ENCODE measurements at places on chromosomes 16 and 17.

DNA sequence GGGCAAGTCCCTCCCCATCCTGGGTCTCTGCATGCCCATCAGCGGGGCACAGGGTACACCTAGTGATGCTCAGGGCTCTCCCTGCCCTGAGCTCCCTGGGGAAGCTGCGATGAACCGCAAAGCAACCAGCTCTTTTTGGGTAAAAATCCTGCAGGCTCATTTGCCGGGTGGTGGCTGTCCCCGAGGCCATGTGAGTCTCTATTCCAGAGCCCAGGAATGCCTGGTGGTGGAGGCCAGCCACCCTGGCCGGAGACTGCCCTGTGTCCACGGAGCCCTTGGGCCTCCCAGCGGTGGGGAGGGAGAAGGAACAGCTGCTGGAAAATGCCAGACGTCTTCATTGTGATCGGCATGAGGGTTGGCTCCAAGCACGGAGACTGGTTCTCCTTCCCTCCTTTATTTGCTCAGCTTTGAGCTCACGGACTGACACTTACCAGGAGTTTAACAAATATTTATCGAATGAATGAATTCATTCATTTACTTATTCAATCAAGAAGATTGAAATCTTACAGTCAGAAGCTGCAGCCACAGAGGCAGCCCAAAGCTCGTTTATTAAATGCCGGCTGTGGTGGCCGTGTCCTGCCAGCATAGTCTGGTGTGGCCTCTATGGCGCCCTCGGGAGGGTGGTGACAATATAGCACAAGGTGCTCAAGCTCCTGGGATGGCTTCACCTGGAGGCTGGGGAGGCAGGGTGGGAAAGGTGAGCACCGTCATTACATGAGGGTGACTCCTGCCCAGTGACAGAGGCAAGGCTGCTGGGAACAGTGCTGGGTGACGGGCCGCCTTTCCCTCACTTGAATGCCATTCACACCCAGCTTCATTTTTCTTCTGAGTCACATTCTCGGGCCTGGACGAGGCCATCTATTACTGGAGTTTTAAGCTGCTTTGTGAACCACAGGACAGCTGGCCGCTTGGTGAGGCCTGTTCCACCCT is 31.1 kb upstream of the JPH3 start:
- no peak for DNase-seq

DNA sequence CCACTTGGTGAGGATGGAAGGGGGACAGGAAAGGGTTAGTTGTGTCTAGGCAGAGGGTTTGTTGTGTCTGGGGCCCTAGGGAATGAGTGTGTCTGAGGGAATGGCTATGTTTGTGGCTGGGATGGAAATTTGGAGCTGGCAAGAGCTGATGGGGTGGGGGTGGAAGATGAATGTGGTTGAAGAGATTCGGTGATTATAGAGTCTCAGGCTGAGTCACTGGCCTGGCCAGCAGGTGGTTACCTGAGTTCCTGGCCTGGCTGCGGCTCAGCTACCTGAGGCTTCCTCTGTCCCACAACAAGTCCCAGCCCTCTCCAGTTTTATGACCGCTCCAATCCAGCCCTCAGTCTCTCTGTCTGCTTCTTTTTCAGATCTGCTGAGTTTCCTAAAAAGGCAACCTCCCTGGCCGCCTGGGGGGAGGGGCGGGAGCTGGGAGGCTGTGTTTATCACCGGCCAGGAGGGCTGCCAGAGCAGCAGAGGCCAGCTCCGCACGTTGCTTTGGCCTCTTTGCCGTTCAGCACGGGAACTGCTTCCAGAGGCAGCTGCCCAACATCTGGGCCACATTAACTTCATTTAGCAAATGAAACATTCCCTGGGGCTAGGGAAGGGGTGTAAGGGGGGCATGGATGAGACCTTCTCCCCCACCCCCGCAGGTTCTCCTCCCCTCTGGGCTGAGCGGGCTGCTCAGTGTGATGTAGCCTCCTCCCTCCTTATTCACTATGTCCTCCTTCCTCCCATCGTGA is 21.8 kb downstream of the ITGB3 start:
- no peak for DNase-seq

DNA sequence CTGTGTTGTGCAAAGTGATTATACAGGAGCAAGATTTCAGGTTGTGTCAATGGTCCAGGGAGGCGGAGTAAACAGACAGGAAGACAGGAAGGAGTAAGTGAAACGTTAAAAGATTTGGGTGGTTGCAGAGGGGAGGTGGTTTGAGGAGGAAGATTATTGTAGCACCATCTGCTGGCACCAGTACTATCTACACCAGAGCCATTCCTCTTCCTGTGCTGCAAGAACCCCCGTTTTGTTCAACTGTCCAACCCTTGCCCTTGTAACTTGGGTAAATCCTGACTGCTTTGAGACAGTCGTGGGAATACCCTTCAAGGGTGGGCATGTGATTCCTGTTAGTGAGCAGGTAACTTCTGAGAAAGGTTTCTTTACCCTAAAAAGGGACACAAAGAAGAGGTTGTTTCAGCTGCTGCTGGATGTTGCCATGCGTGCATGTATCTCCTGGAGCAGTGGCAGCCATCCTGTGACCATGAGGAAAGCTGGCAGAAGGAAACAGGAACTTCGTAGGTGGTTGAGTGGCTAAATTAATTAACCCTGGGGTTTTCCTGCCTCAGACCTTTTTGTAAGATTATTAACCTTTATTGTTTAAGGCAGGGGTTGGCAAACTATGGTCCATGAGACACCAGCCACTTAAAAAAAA is 124.1 kb downstream of the PRKCA start:
- DNase-seq, result peak; percentile 16

DNA sequence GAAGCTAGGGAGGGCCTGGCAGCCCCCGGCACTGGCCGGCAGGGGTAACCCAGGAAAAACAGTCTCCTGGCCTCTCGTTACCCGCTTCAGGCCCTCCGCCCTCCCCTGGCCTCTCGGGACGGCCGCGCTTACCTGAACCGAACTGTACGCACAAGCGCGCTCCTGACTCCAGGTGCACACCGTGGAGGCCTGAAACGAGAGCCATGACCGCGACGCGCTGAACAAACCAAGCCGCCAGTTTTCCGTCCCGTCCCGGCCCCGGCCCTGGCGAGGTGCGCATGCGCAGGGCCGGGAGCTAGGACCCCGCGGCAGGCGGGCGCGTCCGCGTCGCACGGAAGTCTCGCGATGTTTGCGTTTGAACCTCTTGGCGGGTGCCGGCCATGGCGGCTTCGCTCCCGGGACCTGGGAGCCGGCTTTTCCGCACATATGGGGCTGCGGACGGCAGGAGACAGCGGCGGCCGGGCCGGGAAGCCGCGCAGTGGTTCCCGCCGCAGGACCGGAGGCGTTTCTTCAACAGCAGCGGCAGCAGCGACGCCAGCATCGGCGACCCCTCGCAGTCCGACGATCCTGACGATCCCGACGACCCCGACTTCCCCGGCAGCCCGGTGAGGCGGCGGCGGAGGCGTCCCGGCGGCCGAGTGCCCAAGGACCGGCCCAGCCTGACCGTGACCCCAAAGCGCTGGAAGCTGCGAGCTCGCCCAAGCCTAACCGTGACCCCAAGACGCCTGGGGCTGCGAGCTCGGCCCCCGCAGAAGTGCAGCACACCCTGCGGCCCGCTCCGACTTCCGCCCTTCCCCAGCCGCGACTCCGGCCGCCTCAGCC is at the start of gene HASPIN:
Gene HASPIN, plus strand, starts transcription at position 348 of the 822 bp plus-strand sequence. Its CDS starts 33 bp downstream, at position 381.
- peak; percentile 92 for DNase-seq

DNA sequence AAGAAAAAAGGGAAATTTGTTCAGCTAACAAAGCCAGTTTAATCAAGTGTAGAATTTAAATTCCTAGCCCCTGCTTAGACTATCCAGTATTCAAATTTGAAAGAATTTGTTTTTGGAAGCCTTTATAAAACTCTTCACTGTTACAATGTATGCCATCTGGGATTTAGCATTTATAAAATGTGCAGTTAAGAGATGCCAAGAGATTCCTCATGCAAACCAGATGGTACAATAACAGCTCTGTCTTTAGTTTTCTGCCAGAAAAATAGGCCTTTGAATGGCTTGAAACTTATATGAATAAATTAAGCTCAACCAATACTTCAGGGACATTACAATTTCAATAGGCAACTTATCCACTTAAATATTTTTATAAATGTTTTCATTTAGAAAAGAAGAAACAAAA is 6.8 kb upstream of the ANKS4B start:
- no peak for DNase-seq

DNA sequence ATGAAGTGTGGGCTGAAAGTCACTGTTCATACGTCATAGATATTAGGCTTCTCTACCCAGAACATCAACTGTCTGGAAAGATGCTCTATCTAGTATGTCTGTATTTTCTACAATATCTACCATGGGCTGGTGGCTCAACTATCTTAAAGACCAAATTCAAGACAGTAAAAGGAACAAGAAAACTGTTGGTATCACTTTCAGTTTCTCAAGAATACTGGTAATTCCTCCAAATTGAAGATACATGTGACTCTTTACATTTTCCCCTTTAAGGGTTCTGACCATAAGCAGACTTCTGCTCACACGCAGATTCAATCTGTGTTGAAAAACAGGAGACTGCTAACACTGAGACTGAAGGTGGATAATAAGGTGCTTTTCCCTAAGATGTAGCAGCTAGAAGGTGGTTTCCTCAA is 24.2 kb downstream of the XPO6 start:
- DNase-seq, result no peak

GRCh38 chr17:42212382-42212781 is 18.1 kb upstream of the GHDC start:
- DNase-seq, result no peak

GRCh38 chr16:67917852-67918236 is 13.8 kb downstream of the CTRL start:
- DNase-seq, result no peak

DNA sequence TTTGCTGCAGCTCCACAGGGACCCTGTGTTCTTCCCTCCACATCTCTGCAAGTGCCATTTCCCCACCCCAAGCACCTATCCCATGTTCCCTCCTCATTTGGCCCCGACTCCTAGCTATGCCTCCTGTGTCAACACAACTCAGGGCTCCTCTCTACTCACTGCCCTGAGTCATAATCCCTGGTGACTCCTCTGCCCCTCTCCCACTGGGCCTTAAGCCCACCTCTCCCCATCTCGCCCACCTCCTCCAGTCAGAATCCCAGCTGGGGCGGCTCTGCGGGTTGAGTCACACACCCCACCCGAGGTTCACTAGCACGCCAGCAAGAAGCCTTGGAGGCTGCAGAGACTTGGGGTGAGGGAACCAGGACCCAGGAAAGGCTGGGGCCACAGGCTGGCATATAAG is 346.2 kb downstream of the FOXL1 start:
- no peak for DNase-seq

DNA sequence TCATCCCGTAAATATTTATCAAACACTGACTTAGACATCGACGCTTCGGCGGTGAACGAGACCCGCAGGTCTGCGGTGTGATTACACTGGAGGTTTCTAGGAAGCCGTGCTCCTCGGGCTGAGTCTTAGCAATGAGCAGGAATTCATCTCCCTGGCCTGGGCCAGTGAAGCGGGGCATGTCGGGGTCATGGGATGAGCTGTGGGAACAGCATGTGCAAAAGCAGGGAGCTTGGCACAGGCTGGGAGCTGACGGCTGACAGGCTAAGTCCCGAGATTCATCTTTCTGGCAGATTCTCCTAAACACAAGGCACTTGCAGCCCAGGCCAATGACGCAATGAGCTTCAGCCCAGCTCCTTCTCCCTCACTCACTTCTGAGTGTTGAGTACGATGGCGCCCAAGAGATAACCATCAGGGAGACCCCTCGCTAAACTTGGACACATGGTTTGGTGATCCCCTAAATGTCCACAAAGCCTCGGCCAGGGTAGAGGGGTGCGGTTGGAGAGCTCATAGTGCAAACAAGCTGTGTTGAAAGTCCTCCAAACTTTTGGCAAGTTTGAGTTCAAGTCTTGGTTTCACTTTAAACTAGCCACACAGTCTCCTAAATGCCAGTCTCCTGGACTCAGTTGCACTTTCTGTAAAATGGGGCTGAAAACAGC is 12.8 kb downstream of the CRISPLD2 start:
- DNase-seq, result no peak

- no peak for DNase-seq
These were observed 1128.6 kb downstream of the CDH8 start for GRCh38 chr16:60907645-60908044.

- no peak for DNase-seq
These were observed 74.5 kb upstream of the C17orf78 start for GRCh38 chr17:37301288-37301687.

DNA sequence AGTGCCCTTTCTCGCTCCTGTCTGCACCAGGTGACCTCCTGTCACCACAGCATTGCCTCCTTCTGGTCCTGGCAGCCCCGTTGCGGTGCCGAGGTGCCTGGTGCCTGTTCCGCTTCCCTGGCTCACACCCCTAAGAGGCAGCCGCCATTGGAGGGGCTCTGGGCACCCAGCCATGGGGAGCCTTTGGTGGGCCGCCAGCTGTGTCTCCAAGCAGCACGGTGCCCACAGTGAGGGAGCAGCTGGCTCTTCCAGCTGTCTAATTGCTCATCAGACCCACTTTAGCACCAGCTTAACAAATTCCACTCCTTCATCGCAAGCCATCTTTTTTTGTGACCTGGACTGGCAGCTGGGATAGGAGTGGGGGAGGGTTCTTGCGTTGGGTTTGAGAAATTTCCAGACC is 276.1 kb downstream of the SNX29 start:
- no peak for DNase-seq

GRCh38 chr17:76003915-76004314 is 3.3 kb downstream of the CDK3 start:
- no peak for DNase-seq

- no peak for DNase-seq
These were observed 2.9 kb upstream of the WSB1 start for GRCh38 chr17:27290916-27291598.
